ENCODE measurements at places on chromosomes 12 and 14.

DNA sequence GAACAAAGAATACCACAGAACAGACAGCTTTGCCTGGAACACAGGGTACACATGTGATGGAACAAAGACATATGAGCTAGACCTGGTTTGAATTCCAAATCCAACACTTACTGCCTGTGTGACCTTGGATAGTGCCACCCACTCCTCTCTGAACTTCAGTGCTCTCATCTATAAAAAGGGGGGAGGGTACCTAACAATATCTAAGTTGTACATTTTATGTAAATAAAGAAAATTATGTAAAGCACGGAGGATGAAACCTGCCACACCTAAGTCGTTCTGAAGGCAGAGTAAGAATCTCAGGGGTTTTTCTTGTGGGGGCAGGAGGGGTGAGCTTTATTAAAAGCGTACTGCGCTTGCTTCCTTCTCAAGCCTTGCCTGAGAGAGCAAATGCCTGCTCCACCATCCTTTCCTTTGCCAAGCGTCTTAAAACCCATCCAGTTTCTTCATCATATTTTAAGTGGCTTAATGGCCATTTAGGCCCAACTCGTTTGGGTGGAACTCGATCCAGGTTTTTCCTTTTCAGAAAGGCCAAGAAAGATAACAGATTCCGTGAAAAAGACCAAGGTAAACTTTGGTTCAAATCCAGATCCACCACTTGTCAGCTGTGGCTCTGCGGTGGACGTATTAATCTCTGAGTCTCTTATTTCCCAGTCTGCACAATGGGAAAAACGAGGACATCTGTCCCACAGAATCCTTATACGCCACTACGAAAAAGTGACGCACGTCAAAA, 946 bp downstream of the DDX24 start:
- no peak for DNase-seq

- no peak for DNase-seq
These were observed 136.2 kb downstream of the SLCO1B3 start for GRCh38 chr12:20946732-20947131.

GRCh38 chr14:76273346-76273745, 102.6 kb upstream of the ESRRB start:
- DNase-seq = no peak

DNA sequence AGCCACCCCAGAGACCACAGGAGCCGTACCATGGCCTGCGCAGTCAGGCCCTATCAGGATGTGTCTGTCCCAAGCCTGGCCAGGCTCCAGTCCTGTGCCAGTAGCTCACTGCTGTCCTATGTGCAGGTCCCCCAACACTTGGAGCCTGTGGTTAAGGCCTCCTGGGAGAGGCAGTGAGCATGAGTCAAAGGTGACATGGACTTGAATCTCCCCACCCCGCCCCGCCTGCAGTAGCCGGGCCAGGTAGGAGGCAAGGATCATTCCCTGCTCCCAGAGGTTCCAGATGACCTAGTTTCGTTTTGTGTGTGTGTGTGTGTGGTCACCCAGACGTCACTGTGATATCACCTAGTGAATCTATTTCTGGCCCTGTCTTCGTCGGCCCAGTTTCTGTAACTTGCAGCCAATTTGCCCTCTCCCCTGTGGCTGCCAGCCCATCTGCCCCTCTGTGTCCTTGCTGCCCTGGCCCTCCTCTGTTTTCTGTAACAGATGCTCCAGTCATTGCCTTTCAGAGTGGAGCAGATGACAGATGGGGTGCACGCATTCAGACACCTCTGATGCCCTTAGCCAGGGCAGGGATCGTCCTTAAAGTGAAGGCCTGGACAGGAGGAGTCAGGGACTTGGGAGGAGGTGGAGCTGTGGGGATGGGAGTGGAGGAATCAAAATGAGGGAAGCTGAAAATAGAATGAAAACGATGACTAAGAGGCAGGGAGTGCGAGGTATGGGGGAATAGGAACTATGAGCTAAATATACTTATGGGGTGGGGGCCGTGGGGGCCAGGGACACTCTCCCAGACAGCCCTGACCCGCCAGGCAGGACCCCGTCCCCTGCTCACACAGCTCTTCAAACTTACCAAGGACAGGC, 37.4 kb downstream of the SLC6A12 start:
- DNase-seq = no peak

DNA sequence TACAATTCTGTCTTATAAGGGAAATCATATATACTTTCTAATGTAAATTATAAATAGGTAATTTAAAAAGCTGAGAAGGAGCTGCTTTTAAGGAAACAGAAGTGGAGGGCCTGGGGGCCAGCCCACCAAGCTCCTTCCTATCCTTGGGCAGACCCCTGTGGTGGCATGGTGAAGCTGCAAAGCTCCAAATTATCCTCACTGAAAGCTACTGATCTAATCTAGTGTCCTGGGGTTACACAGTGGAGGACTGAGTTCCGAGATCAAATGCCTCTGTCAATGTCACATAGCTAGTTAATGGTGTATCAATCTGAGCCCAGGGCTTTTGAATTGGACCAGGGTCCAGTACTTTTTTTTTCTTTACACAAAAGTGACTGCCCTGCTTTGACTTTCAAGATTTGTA, 355.4 kb downstream of the CEP128 start:
- no peak for DNase-seq

GRCh38 chr14:30988509-30988908, 36.9 kb upstream of the AP4S1 start:
- DNase-seq = no peak

GRCh38 chr12:128471491-128471890, 204.5 kb downstream of the TMEM132C start:
- DNase-seq = no peak

- DNase-seq = no peak
These were observed 125.9 kb upstream of the ATF1 start for GRCh38 chr12:50637870-50638481.

- DNase-seq = no peak
These were observed at the start of gene LMNTD1 for GRCh38 chr12:25553098-25553497. LMNTD1 (minus strand) TSS chr12:25553283; CDS start chr12:25552959, 324 bp downstream.

DNA sequence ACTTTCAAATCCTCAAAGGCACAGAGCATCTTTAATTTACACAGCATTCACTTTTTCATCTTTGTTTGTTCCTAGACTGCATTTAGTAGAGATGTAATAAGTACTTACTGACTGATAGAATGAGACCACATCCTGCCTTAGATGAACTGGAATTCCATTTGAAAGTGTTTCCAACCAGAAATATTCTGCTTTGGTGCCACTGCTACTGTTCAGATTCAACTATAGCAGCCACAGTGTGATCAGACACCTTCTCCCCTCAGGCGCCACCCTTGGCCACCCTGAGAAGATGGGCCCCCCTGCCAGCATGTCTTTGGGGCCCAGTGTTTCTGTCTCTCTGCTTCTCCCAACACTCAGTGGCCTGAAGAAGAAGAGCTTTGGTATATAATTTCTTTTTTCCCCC, 449.1 kb downstream of the RAD51B start:
- DNase-seq = no peak

DNA sequence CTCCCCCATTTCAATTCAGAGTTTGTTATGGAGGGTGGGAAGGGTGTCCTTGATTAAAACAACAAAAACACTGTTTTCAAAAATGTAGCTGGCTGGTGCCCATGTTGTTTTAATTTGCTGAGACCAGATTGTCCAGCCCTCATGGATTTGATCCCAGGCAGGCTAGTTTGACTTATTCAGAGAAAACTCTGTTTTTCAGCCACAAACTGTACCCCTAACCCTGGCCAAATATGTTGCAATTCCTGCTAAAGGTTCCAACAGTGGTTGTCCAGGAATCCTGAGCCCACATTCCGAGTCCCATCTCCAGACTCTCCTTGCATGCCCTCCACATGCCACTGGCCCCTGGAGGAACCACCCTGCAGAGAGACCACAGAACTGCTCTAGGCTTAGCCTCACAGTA, 36.0 kb downstream of the MAP1LC3B2 start:
- peak; percentile 15 for DNase-seq

GRCh38 chr14:103894034-103894722, 34.1 kb upstream of the TDRD9 start:
- no peak for DNase-seq

- DNase-seq = no peak
These were observed 6.6 kb upstream of the PPM1A start for GRCh38 chr14:60242429-60242828.

DNA sequence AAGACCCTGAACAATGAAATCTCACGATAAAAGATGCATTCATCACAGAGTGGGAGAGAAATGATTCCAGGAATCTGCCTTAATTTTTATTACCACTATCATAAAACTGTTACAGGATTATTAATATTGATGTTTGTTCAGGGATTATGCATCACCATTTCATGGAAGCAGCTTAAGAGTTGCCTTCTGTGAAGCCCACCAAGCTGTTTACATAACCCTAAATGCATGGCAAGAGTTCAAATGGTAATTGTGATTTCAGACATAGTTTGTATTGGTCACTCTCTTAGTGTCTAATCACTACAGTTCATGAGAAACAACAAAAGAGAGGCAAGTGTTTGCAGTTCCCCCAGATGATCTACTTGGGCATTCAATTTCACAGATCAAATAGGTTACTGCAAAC, 527.7 kb downstream of the RPS29 start:
- no peak for DNase-seq

Data from head of caudate nucleus (tissue), 42 donors.